ENCODE measurements at places on chromosomes 12 and 14. TPM values are rescaled to one million over a fixed set of nuclear protein-coding genes. Genes with fewer than 3 reads are reported as not detected.

GRCh38 chr14:60087668-60088067, 4.1 kb upstream of the PCNX4 start:
- no peak overlapping the region for H3K27ac ChIP-seq
- peaks cover 7% of the 10 kb centered on the region for H3K4me1 ChIP-seq
- H3K4me3 ChIP-seq, result no peak overlapping the region

The PPP1R1A gene
- 6.2 TPM for total RNA-seq

DNA sequence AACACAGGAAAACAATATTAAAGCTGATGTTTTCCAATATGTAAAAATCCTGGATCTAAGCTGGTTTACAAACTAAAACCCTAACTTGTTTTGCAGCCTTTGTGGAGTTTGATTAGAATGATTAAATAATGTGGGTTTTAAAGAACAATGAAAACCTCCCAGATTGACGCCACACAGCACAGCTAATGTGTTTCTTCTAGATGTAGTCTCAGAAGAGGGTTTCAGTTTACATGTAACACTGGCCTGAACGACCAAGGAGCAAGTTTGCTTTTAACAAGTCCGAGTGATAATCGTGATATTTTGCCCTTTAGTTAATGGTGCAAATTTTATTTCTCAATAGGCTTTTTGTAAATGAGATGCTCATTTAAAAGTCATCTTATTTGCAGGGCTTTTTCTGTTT, 11.0 kb downstream of the HMGA2 start:
- H3K27ac ChIP-seq, result no peak overlapping the region
- no peaks in the 10 kb centered on the region for H3K27me3 ChIP-seq
- H3K4me3 ChIP-seq, result no peak overlapping the region

DNA sequence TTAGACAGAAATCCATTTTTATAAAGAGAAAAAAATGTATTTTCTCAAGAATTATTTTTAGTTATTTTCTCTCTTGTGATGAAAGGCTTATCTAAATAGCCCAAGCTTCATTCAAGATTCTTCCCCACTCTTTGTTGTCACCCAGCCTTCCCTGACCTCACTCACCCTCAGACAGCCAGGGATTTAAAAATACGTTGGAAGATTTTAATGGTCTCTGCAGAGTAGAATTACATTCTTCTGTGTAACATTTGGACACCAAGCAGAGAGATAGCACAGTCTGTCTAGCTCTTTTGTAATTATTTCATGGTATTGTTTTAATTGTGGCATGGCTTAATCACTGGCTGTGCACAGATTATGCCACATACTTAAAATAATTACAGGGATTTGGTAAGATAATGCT, 130.3 kb downstream of the IGF1 start:
- peak; percentile 10 for DNase-seq
- H3K36me3 ChIP-seq, result no peaks in the 10 kb centered on the region
- H3K4me3 ChIP-seq, result no peak overlapping the region
- no peaks in the 10 kb centered on the region for H3K27me3 ChIP-seq

The CLMN gene
- 10.0 TPM for total RNA-seq

The FAR2 gene
- total RNA-seq, result 11.7 TPM

The SLC38A4 gene
- not detected for total RNA-seq

- H3K4me1 ChIP-seq, result no peaks in the 10 kb centered on the region
- H3K36me3 ChIP-seq, result no peaks in the 10 kb centered on the region
- H3K4me3 ChIP-seq, result no peak overlapping the region
- H3K27ac ChIP-seq, result no peak overlapping the region
These were observed 196.6 kb upstream of the FLRT2 start for GRCh38 chr14:85333313-85333712.

The EGLN3 gene
- total RNA-seq, result 24.0 TPM

The KLHL33 gene
- total RNA-seq, result 0.71 TPM

DNA sequence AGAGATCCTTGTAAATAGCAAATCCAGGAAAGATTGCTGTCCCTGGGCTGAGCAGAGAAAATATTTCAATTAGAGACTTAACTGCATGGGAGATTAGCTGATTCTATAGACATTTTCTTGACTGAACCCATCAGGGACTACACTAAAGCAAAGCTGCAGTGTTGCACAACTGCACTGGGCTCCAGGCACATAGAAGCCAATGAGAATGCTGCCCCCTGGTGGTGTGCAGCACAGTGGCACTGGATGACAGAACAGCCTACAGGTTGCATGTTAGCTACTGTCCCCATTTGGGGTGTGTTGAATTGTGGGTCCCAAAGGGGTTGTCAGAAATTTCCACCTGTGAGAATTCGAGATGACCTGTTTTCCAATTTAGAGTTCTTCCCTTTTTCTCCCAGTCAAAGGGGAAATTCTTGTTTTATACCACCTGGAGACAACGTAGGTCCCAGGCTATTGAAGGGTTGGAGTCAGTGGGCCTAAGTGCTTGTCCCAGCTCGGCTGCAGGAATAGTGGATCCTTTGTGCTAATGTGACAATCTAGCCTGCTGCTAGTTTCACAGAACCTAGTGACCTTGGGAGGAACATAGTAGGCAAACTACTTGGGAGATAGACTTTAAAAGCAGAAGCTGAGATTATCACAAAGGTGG, 114.7 kb downstream of the SLC8A3 start:
- H3K27me3 ChIP-seq, result no peaks in the 10 kb centered on the region
- no peak overlapping the region for H3K27ac ChIP-seq
- H3K36me3 ChIP-seq, result no peaks in the 10 kb centered on the region
- DNase-seq, result no peak

- H3K4me3 ChIP-seq, result no peak overlapping the region
- H3K27me3 ChIP-seq, result no peaks in the 10 kb centered on the region
- DNase-seq, result no peak
- H3K36me3 ChIP-seq, result no peaks in the 10 kb centered on the region
- no peak overlapping the region for H3K27ac ChIP-seq
These were observed 33.1 kb downstream of the IRF2BPL start for GRCh38 chr14:76995279-76996035.

GRCh38 chr14:105211086-105211757, 30.1 kb upstream of the NUDT14 start:
- H3K4me3 ChIP-seq, result no peak overlapping the region
- no peak overlapping the region for H3K27ac ChIP-seq
- peaks cover 59% of the 10 kb centered on the region for H3K36me3 ChIP-seq
- H3K27me3 ChIP-seq, result no peaks in the 10 kb centered on the region
- peaks cover 15% of the 10 kb centered on the region for H3K4me1 ChIP-seq

GRCh38 chr12:98644433-98644711, 216 bp downstream of the IKBIP start:
- H3K27ac ChIP-seq, result peak overlapping the region; percentile 85
- H3K4me3 ChIP-seq, result peak overlapping the region; percentile 97
- DNase-seq, result no peak
- no peaks in the 10 kb centered on the region for H3K27me3 ChIP-seq
- peaks cover 29% of the 10 kb centered on the region for H3K4me1 ChIP-seq
- H3K36me3 ChIP-seq, result peaks cover 9% of the 10 kb centered on the region

DNA sequence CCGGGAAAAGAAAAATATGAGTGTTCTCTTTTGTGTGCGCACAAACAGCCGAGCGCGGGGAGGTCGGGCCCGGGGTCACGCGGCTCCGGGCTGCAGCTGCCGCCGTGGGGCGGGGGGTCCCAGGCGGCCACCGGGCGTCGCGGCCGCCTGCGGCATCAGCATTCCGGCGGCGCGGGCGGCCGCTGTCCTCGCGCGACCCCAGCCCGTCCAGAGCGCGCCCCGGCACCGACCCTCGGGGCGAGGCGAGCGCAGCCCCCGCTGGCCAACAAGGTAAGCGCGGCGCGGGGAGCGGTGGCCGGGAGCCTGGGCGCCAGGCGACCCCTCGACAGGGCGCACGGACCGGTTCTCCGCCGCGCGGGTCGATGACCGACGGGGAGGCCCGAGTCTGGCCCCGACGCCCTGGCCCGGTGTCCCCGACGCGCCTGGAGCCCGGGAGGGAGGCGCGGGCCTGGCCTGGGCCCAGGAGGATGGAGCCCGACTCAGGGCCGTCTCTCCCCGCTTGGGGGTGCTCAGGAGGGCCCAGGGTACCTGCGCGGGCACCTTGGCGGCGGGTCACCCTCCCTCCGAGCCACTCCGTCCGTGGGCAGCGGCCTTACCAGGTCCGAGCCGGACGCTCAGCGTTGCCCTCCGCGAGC, 103.9 kb upstream of the DIO3 start:
- no peak overlapping the region for H3K4me3 ChIP-seq
- no peak overlapping the region for H3K27ac ChIP-seq
- no peaks in the 10 kb centered on the region for H3K4me1 ChIP-seq
- H3K36me3 ChIP-seq, result no peaks in the 10 kb centered on the region
- DNase-seq, result no peak

GRCh38 chr14:65179918-65180724, 77.8 kb upstream of the MAX start:
- DNase-seq, result no peak
- no peak overlapping the region for H3K27ac ChIP-seq
- no peak overlapping the region for H3K4me3 ChIP-seq
- no peaks in the 10 kb centered on the region for H3K4me1 ChIP-seq
- H3K36me3 ChIP-seq, result no peaks in the 10 kb centered on the region

GRCh38 chr12:32360956-32361355, 38.4 kb upstream of the FGD4 start:
- H3K4me1 ChIP-seq, result no peaks in the 10 kb centered on the region
- H3K27ac ChIP-seq, result no peak overlapping the region

- no peak overlapping the region for H3K4me3 ChIP-seq
- no peaks in the 10 kb centered on the region for H3K4me1 ChIP-seq
- no peaks in the 10 kb centered on the region for H3K27me3 ChIP-seq
These were observed 103.8 kb downstream of the ARMH4 start for GRCh38 chr14:58048219-58048618.

DNA sequence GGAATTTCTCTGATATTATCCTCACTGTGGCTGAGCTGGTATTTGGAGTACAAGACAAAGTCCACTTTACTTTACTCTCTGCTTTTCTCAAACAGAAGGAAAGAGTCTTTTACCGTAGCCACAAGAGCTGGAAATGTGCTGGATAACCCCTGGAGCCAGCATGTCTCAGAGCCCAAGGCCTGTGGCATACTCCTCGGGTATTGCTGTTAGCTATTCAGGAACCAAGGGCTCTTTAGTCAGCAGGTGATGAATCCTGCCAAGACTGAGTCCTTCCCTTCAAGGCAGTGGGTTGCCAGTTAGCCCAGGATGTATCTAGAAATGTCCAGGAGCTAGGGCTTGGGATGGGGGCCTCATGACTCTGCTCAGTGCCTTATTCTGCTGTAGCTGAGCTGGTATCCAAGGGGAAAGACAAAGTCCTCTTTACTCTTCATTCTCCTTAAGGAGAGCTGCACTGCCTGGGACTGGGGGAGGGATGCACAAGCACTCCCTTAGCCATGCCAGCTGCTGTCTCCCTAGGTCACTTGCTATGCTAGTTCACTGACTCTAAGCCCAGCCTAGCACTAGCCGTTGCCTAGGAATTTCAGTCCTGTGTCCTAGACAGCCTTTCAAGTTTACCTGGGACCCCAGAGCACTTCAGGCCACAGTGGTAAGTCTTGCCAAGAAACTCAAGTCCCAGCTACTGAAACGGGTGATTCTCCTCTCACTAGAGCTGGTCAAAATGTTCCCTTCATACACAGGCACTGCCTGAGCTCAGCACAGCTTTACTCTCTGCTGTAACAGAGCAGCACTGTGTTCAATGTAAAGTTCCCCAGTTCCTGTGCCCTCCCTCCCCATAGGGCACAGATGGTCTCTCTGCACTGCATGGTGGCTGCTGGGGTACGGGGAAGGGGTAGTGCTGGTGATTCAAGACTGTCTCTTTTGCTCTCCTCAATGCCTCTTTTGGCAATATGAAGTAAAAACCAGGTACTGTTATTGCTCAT, 136.4 kb downstream of the SLC35F4 start:
- DNase-seq, result no peak
- no peaks in the 10 kb centered on the region for H3K36me3 ChIP-seq
- H3K27ac ChIP-seq, result no peak overlapping the region
- H3K4me3 ChIP-seq, result no peak overlapping the region
- H3K27me3 ChIP-seq, result no peaks in the 10 kb centered on the region
- peaks cover 13% of the 10 kb centered on the region for H3K4me1 ChIP-seq

The KIAA0586 gene
- 12.5 TPM for total RNA-seq

The ASPG gene
- not detected for total RNA-seq

The EML5 gene
- total RNA-seq, result 3.7 TPM

The LRFN5 gene
- 4.1 TPM for total RNA-seq

DNA sequence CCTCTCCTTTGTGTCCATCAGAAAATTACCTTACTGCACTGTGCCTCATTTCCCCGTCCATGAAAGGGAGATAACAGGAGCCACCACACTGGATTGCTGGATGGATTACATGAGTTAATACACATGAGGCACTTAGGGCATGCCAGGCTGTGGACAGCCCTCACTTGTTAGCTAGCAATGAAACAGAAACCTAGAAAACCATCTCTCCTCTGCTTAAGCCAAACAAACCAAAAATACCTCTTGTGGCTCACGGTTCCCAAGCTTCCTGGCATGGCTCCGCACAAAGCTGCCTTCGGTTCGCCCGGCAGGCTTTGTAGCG, 660 bp upstream of the HCFC2 start:
- peak overlapping the region; percentile 89 for H3K27ac ChIP-seq
- peak overlapping the region; percentile 97 for H3K4me3 ChIP-seq
- peaks cover 41% of the 10 kb centered on the region for H3K4me1 ChIP-seq
- DNase-seq, result no peak
- no peaks in the 10 kb centered on the region for H3K27me3 ChIP-seq

DNA sequence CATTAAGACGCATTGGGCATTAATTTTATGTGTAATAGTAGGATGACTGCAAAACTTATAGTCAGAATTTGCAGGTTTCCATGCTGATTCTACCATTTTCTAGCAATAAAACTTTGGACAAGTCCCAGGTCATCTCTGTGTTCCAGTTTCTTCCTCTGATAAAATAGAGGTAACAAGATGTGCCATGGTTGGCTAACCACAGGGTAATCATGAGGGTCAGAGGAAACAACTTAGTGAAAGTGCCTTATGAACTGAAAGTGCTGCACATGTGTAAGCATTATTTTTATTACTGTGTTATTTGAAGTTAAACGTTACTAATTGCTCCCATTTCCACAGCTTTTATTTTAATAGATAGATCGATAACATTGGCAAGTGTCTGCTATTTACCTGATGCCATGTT, 21.1 kb downstream of the SMCO2 start:
- no peak overlapping the region for H3K4me3 ChIP-seq
- no peak overlapping the region for H3K27ac ChIP-seq
- no peak for DNase-seq
- no peaks in the 10 kb centered on the region for H3K36me3 ChIP-seq

The WSB2 gene
- 87.7 TPM for total RNA-seq

Measured in esophagus muscularis mucosa (tissue), 4 donors.